ENCODE measurements at places on chromosomes 12 and 14.

DNA sequence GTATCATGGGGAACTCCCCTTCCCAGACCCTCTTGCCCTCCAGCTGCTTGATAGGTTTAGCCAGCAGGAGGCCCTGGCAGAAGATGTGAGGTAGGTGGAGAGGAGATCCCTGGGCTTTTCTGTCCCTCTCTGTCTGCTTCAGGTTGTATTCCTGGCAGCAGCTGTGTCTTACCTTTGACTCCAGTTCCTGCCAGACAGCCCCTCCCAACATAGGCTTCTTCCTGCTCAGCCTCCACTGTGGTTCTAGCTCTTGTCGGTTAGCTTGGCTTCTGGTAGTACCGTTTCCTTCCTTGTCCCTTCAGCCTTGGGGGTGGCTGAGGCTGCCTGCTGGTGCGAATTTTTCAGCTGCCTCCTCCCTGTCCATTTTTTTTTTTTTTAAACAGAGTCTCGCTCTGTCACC lies 215.7 kb upstream of the CRY1 start:
- no peak for DNase-seq

DNA sequence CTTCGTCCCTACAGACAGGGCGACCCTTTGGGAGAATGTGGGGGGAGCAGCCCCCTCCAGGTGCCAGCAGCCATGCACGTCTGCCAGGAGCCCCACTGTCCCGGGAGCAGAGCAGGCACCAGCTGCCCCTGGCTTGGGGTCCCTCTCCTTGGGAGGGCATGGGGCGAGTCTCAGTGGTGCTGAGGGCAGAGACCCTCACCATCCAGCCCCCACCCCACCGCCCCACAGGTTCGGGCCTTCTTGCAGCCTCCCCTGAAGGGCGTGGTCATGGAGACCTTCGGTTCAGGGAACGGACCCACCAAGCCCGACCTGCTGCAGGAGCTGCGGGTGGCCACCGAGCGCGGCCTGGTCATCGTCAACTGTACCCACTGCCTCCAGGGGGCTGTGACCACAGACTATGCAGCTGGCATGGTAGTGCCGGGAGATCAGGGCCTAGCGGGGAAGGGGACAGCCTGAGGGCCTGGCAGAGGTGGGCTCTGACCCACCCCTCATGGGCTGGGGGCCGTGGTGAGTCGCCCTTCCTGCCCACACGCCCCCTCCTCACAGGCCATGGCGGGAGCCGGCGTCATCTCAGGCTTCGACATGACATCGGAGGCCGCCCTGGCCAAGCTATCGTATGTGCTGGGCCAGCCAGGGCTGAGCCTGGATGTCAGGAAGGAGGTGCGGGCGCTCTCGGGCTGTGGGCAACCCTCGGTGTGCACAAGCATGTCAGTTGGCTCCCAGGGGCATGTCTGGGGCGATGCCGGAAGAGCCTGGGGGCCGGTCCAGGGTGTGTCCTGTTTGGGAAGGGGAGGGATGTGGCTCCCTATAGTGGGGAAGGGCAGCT lies 18.8 kb downstream of the ASPG start:
- no peak for DNase-seq

DNA sequence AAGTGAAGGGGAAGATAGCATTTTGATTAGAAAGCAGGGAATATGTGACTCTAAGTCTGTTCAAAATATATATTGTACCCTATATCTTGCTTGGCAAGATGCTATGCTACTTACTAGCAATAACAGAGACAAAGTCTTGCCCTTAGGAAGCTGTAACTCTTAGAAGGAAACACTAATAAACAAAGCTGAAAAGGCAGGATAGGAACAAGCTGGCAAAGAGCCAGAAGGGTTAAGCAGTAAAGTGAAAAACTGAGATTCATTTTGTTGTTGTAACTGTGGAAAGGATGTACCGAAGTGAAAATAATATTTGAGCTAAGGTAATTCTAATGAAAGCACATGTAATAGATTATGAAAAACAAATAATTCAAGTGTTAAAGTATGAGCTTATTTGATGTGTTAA lies 527.1 kb upstream of the FLRT2 start:
- no peak for DNase-seq

- no peak for DNase-seq
Observed at GRCh38 chr12:88390811-88391210, 189.5 kb downstream of the KITLG start.

GRCh38 chr12:3632256-3632655 lies 120.7 kb downstream of the CRACR2A start:
- DNase-seq, result no peak

DNA sequence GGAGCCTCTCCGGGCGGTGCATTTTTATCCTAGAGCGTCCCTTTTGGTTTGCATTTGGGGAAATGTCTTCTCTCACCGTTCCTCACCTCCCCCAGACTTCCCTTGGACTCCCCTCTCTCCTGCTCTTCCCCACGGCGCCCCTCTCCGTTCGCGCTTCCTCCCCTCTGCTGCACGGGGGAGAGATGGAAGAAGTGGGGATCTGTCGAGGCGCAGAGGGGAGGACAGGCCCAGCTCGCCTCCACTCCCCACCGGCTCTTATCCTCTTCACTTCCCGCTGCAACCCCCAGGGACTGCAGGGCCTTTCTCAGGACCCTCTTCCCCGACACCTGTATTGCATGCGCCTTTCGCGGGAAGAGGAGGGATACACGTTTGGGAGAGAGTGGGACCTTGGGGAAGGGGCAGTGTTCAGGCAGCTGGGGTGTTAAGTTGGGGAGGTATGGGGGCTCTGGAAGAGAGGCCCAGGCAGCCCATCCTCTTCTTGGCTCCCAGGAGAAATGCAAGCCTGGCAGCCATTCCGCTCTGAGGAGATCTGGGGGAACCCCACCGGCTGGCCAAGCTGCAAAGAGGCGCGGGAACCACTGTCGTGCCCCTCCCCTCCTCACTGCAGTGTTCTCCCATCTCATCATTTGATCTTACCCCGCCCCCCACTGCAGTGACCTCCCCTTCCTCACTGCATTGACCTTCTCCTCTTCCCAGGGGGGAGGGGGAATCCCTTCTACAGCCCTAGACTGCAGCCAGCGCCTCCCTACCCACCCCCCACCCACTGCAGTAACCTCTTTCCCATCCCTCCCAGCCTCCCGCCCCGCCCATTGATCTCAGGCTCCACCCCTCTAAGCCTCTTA lies 788 bp downstream of the ENO2 start:
- no peak for DNase-seq

GRCh38 chr12:34398366-34398705 lies 376.0 kb downstream of the ALG10 start:
- no peak for DNase-seq
